Choroid plexus epithelial cell (primary cell): ENCODE measurements at places on chromosomes 16 and 17.

GRCh38 chr17:70454377-70454776 lies 285.0 kb downstream of the KCNJ2 start:
- no peak for DNase-seq

DNA sequence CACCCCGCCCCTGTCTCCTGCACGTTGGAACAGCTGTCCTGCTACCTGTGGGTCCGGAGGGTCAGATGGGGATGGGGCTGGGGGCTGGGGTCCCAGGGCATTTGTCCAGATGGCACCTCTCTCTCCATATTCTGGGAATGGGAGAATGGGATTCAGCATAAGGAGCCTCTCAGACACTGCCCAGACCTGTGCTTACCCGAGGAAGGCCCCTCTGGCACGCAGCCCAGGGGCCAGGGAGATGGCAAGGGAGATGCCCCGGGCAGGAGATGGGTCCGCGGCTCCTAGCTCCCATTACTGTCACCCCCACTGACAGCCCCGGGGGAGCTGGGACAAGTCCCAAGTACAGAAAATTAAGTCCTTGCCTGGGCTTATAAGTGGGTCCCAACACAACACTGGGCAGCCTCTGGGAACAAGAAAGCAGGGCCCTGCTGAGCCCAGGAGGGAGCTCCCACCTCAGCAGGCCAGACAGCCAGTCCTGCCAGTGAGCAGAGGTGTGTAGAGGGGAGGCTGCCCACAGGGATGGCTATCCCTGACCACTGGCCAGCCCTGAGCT lies 1.8 kb downstream of the VASN start:
- DNase-seq: no peak

DNA sequence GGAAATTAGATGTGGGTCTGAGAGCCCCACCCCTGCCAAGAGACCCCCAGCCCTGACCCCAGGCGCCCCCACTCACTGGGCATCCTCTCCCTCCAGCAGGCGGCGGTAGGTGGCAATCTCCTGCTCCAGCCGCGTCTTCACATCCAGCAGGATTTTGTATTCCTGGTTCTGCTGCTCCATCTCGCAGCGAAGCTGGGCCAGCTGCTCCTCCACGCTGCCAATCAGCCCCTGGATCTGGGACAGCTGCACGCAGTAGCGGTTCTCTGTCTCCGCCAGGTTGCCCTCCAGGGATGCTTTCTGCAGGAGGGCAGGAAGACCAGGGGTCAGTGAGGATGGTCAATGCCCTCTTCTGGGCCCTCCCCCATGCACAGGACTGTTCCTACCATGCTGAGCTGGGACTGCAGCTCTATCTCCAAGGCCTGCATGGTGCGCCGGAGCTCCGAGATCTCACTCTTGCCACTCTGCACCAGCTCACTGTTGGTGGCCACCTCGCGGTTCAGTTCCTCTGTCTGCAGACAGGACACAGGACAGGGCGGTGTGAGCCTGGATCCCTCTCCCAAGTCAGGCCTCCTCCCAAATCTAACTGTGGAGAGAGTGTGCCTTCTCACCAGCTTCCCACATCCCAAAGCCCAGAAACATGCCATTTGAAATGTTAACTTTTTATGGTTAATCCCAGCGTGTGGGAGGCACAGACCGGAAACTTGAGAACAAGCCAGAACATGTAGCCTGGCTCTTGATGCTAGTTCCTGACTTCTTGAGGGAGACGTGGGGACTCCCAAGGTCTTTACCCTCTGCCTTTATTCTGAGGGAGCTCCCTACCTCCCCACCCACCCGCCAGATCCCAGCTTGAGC lies 3.6 kb downstream of the KRT17 start:
- peak; percentile 25 for DNase-seq

DNA sequence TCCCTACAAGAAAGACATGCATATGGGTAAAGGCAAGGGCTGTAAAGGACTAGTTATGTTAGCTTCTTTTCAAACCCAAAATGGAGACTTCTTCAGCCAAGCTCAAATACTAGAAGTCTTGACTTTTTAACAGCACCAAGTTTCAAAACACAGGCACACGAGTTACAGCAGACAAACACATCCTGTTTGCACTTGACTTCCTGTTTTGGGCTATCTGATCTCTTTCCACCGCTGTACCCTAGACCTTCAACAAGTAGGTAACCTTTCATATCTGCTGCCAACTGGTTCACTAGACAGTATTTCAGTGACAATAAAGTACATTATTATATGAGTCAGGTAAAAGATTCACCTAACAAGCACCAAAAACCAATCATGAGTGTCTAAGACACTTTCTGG lies 12.3 kb downstream of the RFFL start:
- DNase-seq: peak; percentile 64

GRCh38 chr17:46192189-46192438 lies 1.1 kb downstream of the KANSL1 start:
- no peak for DNase-seq

DNA sequence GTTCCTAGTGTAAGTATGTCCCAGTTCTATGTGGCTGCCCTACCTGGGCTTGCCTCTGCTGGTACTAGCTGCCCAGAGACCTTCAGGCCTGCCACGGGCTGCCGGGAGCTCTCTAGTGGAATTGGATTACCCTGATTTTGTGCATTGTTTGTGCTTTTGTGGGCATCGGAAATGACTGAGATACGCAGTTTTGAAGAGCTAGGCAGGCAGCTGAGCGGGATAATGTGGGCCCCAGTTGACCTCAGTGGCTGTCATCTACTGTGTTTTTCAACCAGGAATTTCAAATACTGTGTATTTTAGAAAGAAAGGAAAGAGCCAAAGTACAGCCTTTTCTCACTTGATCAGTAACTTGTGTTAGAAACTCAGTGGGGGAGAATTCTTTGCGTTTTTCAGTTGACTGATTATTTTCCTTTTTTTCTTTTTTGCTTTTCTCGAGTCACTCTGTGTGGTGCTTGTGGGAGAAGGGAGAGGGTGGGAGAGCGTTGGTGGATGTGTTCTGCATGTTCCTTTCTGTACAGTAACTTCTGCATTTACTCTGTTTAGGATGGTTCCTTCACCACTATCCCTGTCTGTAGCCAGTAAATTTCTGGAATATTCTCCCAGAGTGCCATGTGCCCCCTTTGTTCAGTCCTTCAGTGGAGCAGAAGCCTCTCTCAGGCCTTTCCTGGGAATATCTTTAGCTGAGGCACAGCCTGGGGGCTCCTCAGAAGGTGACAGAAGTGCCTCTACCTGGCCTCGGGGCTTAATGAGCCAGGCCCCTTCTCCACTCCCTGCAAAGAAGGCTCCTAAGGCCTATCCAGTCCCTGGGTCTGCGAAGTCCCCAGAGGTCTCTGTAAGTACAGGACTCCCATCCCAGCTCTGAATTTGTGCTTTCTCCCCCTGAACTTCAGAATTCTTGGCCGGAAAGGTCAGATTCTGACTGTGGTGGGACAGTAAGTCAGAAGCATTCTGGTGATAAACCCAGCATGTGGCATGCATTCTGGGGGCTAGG lies 15.0 kb upstream of the SLC12A3 start:
- DNase-seq: peak; percentile 90

GRCh38 chr17:80751946-80752581 lies 207.4 kb downstream of the RPTOR start:
- peak; percentile 77 for DNase-seq

GRCh38 chr17:57902800-57903759 lies 52.1 kb downstream of the CUEDC1 start:
- peak; percentile 73 for DNase-seq

DNA sequence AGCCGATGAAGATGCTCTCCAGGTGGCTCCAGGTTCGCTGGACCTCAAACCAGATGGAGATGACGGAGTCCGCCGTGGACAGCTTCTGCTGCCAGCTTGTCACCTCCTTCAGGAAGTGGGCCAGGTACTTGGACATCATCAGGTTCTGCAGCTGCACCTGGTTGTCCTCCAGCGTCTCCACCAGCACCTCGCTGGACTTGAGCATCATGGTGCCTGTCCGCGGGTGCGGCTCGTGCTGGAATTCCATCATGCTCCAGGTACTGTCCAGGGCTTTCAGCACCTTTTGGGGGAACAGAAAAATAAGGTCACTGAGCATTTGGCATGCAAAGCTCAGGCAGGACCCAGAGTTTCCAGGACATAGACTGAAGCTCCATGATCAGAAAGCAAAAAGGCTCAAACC lies 69.7 kb downstream of the DNAH17 start:
- DNase-seq: no peak

- no peak for DNase-seq
Observed at GRCh38 chr16:10896165-10896564, 19.2 kb downstream of the CIITA start.

GRCh38 chr16:89261691-89262563 lies 44.4 kb downstream of the ZNF778 start:
- DNase-seq: peak; percentile 21

DNA sequence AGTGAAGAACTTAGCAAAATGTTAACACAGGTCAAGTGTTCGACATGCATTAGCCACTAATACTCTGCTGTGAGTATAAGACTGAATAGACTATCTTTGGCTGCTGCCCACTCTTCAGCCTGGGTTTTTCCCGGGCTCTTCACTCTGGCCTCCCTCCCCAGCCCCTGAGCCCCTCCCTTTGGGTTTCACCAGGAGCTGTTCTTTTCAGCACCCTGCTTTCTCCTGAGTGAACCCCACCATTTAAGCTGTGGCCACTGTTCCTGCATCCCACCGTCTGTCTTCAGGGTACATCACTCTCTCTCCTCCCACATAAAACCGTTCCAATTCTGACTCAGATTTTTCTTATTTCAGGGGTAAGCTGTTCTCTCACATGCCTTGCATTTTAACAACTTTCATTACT lies 92.0 kb upstream of the ASIC2 start:
- no peak for DNase-seq

DNA sequence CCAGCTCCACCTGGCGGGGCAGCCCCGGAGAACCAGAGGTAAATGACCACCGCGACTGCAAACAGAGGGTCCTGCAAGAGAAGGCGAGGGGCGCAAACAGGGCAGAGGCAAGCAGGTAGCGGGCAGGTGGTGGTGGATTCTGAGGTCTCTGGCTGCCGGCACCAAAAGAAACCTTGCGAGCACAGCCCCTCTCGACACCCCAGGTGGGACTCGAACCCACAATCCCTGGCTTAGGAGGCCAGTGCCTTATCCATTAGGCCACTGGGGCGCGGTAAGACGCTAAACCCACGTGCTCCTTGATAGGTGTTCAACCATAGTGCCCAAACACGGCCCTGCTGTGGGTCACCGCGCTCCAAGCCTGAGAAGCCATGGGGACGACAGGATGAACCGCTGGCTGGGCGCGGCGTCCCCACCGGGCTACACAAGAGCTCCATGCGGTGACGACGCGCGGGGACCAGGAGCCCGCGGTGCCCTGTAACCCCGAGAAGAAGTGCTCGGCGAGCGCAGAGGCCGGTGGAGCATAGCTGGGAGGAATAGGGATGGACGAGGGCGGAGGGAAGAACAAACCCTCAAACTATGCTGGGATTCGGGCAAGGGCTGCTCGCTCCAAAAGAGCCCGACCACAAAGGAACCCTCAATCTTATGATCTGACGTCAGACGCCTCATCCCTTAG lies 12.4 kb downstream of the ATP5PD start:
- peak; percentile 90 for DNase-seq

GRCh38 chr16:79437764-79438751 lies 162.5 kb downstream of the MAF start:
- DNase-seq: peak; percentile 2

GRCh38 chr16:70647441-70648359 lies 1.3 kb downstream of the IL34 start:
- no peak for DNase-seq

DNA sequence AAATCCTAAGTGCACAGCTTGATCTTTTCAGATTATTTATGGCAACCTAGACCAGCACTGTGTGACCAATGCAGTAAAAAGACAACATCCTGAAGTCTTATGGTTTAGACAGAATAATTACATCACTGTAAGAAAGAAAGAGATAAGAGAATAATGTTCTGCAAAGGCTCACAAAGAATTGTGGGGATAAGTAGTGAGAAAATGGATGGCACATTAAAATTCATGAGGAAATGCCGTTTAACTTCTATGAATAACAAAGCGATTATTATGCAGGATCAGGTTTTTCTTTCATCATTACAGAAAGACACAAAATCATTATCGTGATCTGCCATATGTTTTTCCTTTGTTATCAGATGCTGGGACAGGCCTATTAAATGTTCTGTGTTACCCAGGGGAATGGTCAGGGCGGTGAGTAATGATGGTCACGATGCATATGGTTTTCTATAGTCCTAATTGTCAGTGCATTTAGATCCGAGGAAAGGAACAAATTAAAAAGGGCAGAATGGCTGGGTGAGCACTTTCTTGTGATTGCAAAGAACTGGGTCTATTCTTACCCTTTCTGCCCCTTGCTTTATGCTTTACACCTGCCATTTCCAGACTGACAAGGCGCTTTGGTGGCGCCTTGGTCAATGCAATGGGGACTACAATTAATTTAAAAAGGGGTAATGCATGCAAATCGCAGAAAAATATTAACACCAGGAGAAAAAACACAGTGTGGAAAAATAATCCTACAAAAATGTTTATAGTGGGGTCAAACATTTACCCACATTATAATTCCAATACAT lies 18.1 kb upstream of the DHX40 start:
- no peak for DNase-seq

DNA sequence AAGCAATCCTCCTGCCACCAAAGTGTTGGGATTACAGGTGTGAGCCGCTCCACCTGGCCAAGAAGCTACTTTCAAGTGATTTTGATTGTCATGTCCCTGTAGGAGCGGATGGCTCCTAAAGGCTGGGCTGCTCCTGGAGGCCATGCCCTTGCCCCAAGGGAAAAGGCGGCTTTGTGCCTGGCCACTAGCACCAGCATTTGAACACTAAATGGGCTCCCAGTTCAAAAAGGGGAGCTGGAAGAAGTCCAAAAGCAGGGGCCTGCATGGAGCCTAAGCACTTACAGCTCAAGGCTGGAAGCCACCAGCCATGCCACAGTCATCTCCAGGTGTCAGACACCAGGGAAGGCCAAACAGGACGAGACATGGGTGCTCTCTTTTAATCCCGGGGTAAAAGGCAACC lies 26.8 kb downstream of the SPHK1 start:
- DNase-seq: no peak

DNA sequence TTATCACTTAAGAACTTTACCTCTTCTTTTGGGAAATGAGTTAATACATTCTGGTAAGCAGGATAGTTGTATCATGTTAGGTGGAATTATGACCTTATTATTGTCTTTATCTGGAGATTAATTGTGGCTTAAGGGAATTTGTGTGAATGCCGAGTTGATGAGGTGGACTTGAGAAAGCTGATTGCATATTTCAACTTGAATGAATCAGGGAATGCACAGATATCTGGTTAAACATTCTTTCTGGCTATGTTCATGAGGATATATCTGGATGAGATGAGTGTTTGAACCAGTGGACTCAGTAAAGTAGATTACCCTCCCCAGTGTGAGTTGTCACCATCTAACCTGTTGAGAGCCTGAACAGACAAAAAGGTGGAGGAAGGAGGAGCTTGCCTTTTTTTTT lies 326.1 kb upstream of the GOT2 start:
- DNase-seq: peak; percentile 74

GRCh38 chr16:86462334-86463084 lies 47.8 kb upstream of the FOXF1 start:
- DNase-seq: peak; percentile 36

GRCh38 chr17:44033861-44034408 lies 19.2 kb upstream of the TMEM101 start:
- no peak for DNase-seq
